MM.1S (cell line): ENCODE measurements at places on chromosomes 2 and 18.

- DNase-seq = no peak
- H3K4me1 ChIP-seq = no peaks in the 10 kb centered on the region
- H3K36me3 ChIP-seq = no peaks in the 10 kb centered on the region
- H3K27me3 ChIP-seq = no peaks in the 10 kb centered on the region
- no peak overlapping the region for H3K27ac ChIP-seq
- no peak overlapping the region for H3K4me3 ChIP-seq
Observed at GRCh38 chr2:232898592-232899543, 28.8 kb downstream of the SNORC start.

- no peaks in the 10 kb centered on the region for H3K36me3 ChIP-seq
- H3K4me3 ChIP-seq = no peak overlapping the region
- no peak overlapping the region for H3K27ac ChIP-seq
- DNase-seq = no peak
- H3K4me1 ChIP-seq = no peaks in the 10 kb centered on the region
Observed at GRCh38 chr2:214377286-214377624, 33.6 kb upstream of the VWC2L start.

DNA sequence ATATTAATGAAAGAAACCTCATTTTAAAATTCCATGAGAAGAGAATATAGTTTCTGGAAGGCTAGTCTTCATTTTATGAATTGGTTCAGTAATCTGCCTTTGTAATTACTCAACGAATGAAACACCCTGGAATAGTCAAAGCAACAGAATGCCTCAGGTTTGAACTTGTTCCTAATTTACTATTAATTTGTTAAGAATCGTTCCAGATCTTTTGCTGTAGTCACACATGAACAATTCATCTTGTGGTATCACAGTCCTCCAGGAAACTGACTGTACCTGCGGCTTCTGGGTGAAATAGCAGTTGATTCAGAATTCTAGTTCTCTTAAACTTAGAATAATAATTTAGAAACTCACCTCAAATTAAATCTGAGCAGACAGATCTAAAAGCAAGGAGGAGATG is 282.7 kb upstream of the MAP2 start:
- DNase-seq = no peak
- H3K4me3 ChIP-seq = no peak overlapping the region
- H3K4me1 ChIP-seq = peaks cover 3% of the 10 kb centered on the region
- no peaks in the 10 kb centered on the region for H3K36me3 ChIP-seq

DNA sequence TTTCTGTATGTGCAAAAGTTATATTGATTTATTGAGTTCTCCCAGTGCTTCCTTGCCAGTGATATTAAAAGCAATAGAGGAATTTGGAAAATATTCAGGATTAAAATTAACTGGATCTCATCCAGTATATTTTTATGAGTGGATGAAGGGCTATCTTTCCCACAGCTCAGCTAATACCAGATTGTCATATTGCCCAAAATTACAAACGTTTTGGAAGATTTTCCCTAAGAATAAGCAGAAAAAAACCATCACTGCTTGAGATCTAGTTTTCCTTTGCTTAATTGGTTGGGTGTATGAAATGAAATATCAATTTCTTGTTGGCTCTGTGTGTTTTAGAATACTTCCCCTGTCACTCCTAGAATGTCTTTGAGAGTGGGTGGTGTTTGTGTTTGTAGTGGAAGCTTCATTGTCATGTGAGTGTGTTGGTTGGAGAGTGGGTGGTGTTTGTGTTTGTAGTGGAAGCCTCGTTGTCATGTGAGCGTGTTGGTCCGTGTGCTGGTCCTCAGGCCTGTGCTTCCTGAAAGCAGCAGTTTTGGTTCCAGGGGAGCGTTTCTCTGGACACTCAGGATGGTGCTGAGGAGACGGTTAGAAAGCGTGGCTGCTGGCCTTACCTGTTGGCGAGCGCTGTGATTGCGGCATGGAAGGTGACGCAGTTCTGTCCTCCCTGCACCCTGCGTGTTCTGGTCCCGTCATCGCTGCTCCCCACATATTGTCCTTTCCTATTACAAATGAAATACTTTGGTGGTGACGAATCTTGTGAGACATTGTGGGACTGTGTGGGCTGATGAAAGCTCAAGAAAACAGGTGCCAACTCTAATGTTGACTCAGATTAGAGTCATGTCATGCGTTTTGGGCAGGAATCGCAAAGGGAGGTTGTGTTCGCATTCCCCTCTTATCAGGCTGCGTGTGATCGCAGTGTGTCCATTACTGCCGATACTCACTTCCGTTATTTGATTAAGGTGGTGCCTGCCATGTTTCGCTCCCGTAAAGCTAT is 12.4 kb downstream of the ASB1 start:
- no peak overlapping the region for H3K4me3 ChIP-seq
- no peaks in the 10 kb centered on the region for H3K27me3 ChIP-seq
- H3K4me1 ChIP-seq = no peaks in the 10 kb centered on the region
- H3K36me3 ChIP-seq = peaks cover 3% of the 10 kb centered on the region; the same call in 1 of the 2 replicates
- no peak for DNase-seq

DNA sequence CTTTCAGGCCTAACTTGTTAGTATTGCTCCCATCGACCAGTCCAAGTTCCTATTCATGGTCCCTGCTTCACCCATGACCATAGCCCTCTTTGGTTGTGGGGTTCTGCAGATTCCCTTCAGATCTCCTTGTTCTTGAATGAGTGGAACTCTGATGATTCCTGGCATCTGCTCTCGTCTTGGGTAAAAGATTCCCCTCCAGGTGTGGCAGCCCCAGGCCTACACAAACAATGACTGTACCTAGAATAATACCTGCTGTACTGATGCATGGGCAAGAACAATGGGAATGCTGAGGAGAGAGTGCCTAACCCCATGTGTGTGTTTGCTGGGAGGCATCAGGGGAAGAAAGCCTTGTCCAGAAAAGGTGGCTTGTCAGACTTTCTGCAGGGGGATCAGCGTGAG is 39.2 kb upstream of the MRPL19 start:
- no peak overlapping the region for H3K27ac ChIP-seq
- H3K27me3 ChIP-seq = no peaks in the 10 kb centered on the region
- H3K4me1 ChIP-seq = no peaks in the 10 kb centered on the region
- DNase-seq = no peak

- no peak for DNase-seq
- no peaks in the 10 kb centered on the region for H3K27me3 ChIP-seq
- no peak overlapping the region for H3K27ac ChIP-seq
- no peak overlapping the region for H3K4me3 ChIP-seq
Observed at GRCh38 chr2:99561804-99562203, 72.0 kb upstream of the REV1 start.

DNA sequence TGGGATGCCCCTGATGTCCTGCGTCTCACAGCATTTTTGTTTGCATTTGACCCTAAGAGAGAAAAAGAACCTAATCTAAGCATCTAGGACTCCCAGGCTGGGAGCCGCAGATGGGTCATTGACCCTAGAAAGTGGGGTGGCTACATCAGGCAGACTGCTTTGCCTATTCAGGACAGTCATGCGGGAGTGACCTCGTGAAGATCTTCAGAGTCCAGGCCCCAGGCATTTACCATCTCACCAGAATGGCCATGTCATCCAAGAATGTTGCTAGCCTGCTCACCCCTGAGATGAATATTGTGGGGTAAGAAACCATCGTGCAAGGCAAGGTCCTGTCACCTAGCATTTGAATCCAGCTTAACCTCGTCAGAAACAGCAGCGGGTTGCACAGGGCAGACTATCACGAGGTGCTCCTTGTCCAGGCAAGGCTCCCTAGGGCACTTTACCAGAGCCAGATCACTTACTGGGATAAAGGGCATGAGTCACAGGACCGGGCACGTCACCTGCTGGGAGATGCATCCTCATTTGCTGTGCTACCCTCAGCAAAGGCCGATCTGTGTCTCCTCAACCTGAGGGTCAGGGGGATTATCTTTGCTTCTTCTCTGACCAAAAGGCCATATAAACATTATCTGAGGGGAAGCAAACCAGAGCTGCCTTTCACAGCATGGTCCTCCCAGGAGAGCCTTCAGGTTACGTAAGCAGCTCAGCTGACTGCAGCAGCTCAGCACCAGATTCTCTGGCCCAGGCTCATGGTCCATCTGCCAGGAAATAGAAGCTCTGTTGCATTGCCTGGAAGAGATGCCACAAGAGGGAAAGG is 162.3 kb downstream of the ACKR3 start:
- no peaks in the 10 kb centered on the region for H3K27me3 ChIP-seq
- no peaks in the 10 kb centered on the region for H3K36me3 ChIP-seq
- H3K4me3 ChIP-seq = no peak overlapping the region
- no peak overlapping the region for H3K27ac ChIP-seq
- DNase-seq = no peak

GRCh38 chr2:114049826-114050225 is 159.9 kb downstream of the ACTR3 start:
- no peak for DNase-seq
- no peaks in the 10 kb centered on the region for H3K36me3 ChIP-seq
- no peak overlapping the region for H3K4me3 ChIP-seq
- no peaks in the 10 kb centered on the region for H3K4me1 ChIP-seq
- H3K27ac ChIP-seq = no peak overlapping the region

GRCh38 chr2:216349366-216349765 is 22.9 kb downstream of the MARCHF4 start:
- no peak for DNase-seq
- no peaks in the 10 kb centered on the region for H3K27me3 ChIP-seq
- no peaks in the 10 kb centered on the region for H3K4me1 ChIP-seq
- H3K4me3 ChIP-seq = no peak overlapping the region
- H3K36me3 ChIP-seq = no peaks in the 10 kb centered on the region

- no peak overlapping the region for H3K4me3 ChIP-seq
- no peak overlapping the region for H3K27ac ChIP-seq
- DNase-seq = no peak
- no peaks in the 10 kb centered on the region for H3K36me3 ChIP-seq
- H3K4me1 ChIP-seq = no peaks in the 10 kb centered on the region
Observed at GRCh38 chr2:240095556-240096523, 40.3 kb downstream of the COPS9 start.

DNA sequence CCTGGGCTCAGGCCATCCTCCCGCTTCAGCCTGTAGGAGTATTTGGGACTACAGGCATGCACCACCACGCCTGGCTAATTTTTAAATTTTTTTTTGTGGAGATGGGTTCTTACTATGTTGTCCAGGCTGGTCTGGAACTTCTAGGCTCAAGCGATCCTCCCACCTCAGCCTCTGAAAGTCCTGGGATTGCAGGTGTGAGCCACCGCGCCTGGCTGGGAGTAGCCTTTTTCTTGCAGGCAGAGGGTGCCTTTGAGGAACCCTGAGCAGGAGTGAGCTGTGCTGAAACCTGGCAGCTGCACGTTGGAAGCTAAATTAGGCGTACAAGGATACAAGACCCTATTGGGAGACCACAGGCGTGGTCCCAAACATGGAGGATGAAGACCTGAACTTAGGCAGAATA is 8.0 kb downstream of the CTDSP1 start:
- no peak overlapping the region for H3K27ac ChIP-seq
- H3K36me3 ChIP-seq = no peaks in the 10 kb centered on the region
- peaks cover 17% of the 10 kb centered on the region for H3K4me1 ChIP-seq
- no peak overlapping the region for H3K4me3 ChIP-seq

GRCh38 chr2:224241812-224242211 is 160.1 kb downstream of the FAM124B start:
- H3K27ac ChIP-seq = no peak overlapping the region
- H3K36me3 ChIP-seq = no peaks in the 10 kb centered on the region
- H3K4me3 ChIP-seq = no peak overlapping the region
- DNase-seq = no peak
- no peaks in the 10 kb centered on the region for H3K27me3 ChIP-seq

DNA sequence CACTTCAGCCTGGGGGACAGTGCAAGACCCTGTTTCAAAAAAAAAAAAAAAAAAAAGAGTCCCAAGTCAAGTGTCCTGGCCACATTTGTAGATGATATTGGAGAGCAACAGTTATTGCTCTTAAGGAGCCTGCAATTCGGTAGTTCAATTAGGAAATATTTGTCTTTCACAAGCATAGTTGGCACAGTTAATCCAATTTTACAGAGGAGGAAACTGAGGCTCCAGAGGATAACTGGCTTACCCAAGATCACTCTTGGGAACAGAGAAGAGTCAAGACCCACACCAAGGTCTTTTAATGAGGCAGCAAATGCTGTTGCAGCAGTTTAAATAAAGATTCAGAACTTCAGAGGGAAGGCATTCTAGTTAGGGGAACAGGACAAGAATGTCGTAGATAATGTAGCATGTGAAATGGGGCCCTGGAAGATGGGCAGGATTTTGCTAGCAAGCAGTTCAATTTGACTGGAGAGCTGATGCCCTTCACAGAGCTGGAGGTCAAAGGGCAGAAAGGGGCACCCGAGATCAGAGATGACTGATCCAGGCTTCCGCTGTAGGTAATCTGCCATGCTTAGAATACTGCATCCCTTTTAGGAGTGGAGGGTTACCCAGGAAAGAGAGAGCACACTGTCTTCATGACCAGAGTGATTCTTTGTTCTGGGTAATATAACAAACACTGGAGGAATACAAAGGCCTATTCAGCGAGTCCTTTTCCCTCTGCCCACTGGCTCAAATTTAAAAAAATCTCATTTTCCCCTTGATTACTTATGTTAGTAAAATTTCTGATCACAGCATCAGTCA is 3.0 kb downstream of the NPC1 start:
- no peak overlapping the region for H3K4me3 ChIP-seq
- H3K4me1 ChIP-seq = peaks cover 16% of the 10 kb centered on the region; the same call in 1 of the 2 replicates
- no peaks in the 10 kb centered on the region for H3K36me3 ChIP-seq
- no peaks in the 10 kb centered on the region for H3K27me3 ChIP-seq

DNA sequence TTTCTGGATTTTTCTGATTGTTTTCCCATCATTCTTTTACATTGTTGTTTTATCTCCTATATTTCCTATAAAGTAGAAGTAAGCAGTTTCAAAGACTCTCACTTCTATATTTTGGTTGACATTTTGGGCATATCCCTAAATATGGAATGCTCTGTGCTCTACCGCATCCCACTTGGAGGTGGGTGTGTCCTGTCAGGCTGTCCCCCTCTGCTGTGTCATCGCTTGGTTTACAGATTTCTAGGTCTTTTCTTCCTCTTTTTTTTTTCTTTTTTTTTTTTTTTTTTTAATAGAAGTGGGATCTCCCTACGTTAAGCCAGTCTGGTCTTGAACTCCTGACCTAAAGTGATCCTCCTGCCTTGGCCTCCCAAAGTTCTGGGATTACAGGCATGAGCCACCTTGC is 13.3 kb downstream of the DGKD start:
- H3K36me3 ChIP-seq = no peaks in the 10 kb centered on the region; the same call in none of the 2 replicates
- H3K4me1 ChIP-seq = no peaks in the 10 kb centered on the region
- no peaks in the 10 kb centered on the region for H3K27me3 ChIP-seq
- no peak overlapping the region for H3K4me3 ChIP-seq

DNA sequence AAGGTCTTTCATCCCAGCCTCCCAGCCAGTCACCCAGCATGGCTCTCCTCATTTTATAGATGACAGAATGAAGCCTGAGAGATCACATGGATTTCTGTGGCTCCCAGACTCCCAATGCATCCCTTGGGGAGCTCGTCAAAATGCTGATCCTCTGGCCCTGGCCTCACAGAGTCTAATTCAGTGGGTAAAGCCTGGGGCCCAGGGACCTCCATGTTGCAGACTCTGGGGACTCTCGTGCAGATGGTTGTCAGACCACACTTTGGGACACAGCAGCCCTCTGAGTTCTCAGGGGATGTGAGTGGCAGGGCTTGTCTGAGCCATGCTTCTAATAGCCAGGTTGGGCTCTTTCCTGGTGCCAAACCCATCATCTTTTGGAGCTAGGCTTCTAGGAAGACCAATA is 97.0 kb downstream of the CTIF start:
- no peak overlapping the region for H3K4me3 ChIP-seq
- no peaks in the 10 kb centered on the region for H3K27me3 ChIP-seq
